ENCODE measurements at places on chromosomes 7 and 10.

DNA sequence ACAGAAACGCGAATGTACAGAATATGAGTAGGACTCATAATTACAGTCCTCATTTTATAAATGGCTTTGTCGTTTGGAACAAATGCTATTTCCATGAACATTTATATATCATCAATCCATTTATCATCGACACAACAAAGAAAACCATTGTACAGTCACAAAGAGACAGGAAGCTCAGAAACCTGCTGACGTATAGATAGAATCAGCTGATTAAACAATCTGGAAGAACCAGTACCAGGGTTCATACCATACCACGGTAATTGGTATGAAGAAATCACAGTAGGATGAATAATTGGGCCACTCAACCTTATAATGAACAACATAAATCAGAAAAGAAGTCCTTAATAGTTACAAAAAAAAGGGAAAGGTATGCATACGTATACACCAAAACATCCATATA is 295.0 kb downstream of the PARD3 start:
- no peak for DNase-seq

DNA sequence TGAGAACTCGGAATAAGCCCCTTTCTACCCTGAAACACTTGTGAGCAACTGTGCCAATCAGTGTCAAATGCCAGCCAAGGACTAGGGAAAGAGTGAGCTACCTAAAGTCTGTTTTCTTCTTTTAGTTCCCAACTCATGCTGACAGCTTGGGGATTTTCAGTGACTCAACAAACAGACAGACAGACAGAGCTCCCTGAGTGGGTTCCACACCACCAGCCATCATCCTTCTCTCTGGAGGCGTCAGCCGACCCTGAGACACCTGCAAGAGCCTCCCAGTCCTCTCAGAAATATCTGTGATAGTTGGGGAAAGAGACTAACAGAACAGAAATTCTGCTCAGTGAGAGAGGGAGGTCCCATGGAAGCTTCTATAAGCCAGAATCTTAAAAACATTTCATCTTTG is 49.5 kb downstream of the GATA3 start:
- no peak for DNase-seq

GRCh38 chr10:75753621-75754020 is 322.2 kb downstream of the LRMDA start:
- no peak for DNase-seq

- no peak for DNase-seq
Observed at GRCh38 chr7:1085266-1085665, 2.6 kb upstream of the GPER1 start.

DNA sequence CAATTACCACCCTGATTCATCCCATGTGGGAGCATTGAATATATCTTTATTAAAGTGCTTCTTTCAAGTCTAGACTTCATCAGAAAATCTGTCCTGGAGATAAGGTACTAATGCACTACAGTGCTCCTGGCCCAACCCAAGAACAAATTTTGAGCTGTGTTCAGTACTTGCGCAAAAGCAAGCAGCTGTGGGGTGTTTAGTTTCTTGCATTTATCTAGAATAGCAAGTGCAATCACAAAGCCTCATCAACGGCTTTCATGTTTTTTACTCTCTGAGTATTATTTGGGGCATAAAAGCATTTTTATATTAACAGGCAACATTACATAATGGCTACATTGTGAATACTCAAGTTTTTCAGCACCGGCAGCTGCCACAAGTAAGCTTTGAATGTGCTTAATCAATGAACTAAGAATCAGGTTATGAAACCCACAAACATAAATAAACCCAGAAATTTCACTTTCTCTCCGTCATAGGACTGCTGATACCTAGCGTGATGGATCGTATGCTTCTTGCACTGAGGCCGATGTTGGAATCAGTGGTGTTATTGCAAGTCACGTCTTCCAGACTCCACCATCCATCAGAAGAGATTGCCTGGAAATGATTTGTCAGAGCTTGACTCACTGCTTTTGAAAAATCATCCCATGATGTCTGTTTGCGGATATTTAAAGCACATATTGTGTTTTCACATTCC is 113.1 kb downstream of the CTTNBP2 start:
- no peak for DNase-seq

- DNase-seq, result no peak
Observed at GRCh38 chr10:3090914-3091787, 23.8 kb downstream of the PFKP start.

DNA sequence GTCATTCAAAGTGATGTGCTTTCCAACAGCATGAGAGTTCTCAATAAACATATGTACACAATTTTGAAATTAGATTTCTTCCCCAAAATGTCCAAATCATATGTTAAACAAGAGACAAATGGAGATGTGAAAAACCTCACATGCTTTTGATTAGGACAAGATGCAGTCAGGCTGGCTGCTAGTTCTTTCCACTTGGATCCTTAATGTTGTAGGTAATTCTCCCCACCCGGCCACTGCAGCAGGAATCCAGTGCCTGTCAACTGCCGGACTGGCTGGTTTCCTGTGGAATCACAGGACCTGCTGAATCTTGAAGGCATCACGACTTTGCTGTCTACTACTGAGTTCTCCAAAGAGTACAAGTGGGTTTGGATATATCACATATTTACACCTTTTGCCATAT is 138.6 kb upstream of the AKR1E2 start:
- no peak for DNase-seq

DNA sequence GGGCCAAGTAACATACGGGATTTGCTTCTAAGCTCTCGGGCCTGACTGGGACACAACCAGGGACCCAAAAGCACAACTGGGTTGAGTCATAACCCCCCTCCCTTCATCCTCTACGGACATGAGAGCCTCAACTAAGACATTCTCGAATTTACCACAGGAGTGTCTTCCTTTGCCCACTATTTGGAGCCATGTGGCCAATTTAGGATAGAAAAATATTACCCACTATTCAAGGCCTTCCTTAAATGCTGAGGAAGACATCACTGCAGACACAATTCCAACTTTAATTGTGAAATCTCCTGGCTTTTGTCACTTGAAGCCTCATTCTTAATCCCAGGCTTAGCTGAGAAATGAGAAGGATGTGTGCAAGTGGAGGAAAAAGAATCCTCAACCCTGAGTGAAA is 11.8 kb downstream of the CTBP2 start:
- DNase-seq, result no peak

DNA sequence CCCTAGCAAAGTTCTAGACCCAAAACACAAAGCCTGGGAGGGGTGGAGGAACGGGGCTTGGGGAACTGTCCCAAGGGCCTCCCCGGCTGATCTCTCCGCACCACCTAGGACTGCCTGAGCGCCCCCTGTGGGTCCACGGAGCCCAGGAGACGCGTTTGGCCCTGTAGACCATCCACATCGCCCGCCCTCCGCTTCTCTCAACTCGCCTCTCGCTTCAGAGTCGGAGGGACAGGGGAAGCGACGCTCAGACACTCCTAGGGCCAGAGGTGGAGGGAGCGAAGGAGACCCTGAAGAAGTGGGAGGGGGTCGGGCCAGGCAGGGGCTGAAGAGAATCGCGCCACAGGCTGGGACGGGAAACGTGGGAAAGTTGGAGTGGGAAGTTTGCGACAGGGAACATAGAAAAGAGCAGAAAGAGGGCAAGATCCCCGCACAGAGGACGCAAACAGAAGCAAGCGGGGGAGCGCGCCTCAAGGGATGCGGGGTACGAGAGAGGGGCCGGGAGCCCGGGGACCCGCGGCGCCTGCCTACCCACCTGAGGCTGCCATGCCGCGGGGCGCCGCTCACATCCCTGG is 378 bp downstream of the PIK3AP1 start:
- peak; percentile 70 for DNase-seq

GRCh38 chr7:94414980-94415379 is 20.3 kb downstream of the COL1A2 start:
- no peak for DNase-seq

DNA sequence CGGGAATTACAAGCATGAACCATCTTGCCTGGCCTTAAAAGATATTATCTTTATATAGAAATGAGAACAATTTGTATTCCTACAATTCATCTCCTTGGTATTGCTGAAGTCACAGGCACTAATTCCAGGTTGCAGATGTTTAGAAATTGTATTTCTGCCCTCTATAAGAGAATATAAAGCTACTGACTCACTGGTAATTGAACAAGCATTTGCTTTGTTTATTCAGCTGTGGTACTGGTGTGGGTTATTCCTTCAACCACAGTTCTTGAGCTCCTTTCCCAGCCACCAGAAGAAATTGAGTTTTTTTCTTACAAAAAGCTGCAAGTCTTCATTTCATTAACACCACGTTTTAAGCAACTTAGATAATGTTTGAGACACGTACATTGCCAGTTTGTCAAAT is 29.0 kb upstream of the MPP7 start:
- DNase-seq, result no peak

DNA sequence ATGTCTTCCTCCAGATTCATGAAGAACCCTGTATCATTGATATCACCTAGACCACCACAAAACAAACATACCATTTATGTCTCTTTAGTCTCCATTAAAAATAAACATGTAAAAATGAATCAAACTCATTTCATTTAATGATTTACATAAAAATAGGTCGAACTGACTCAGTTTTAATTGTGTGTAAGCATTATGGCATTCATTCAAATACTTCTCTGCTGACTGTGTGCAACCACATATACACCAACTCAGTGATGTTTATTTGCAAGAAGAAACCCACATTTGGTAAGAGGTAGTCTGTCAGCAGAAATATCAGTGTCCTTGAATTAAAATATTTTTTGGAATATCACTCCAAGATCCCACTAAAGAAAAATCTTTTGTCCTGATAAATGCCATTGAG is 30.5 kb downstream of the ABCB1 start:
- no peak for DNase-seq

DNA sequence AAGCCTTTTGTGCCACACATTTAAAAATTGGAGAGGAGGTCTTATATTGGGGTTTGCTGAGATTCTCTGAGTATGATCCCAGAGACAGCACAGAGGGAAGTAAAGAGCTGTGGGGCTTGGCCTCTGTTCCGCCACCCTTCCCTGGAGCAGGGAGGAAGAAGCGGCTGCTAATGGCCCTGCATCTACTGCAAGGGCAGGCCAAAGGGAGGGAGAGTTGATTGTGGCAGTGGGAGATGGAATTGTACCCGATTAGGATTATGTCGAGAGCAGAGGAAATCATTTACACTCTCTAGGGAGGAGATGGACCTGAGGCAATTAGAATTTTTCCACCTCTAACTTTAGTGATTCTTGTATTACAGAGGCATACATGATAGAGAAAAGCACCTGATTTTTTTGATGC is 28.8 kb downstream of the CYP17A1 start:
- DNase-seq, result no peak

DNA sequence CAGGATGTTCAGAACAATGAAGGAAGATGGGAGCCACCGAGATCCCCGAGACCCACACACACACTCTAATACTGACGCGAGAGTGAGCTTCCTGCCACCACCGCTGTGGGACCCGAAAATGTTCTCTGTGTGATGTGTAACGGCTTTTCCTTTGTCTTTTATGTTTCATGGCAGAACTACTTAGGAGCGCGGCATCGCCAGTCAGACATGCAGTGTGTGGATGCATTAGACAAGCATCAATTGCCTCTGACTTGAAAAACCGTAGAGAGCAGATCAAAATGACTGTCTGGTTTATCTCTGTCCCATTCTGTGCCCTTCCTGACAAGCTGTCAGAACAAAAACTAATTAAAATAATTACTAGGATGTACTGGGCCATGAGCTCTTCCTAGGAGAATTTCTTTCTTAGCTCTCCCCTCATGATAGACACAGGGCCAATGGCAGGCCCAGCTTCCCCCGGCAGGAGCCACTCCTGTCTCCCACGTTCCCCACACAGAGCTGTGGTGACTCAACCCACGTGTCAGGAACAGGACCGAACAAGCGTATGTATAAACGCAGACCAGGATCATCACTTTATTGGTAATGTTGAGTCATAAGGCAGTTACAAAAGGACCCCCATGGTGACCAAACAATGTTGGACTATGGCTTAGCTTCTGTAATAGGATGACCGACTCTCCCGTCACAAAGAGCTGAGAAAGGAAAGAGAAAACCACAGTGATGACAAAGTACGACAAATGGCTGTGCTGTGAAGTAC is 705.0 kb downstream of the PARD3 start:
- no peak for DNase-seq

DNA sequence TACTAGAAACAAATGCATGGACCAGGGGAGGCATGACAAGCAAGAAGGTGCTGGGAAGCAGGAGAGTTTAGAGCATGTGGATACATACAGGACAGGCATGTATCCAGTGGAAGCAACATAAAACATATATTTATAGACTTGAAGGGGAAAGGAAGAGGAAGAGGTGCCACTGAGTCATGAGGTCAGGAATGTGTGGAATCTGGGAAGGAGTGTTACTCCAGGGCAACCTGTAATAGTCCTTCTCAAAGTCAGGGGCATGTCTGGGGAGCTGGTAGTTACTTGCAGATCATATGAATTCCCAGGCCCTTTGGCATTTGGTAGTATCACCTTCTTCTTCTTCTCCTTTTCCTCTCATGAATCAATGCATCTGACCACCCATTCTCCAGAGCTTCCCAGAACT is 246.6 kb downstream of the XPNPEP1 start:
- no peak for DNase-seq

GRCh38 chr10:118913825-118914224 is 115.7 kb upstream of the NANOS1 start:
- DNase-seq, result no peak

- no peak for DNase-seq
Observed at GRCh38 chr10:15426558-15426957, 55.5 kb upstream of the FAM171A1 start.
